H9 (cell line): ENCODE measurements at places on chromosomes 3 and 15. TPM values are rescaled to one million over a fixed set of nuclear protein-coding genes. Genes with fewer than 3 reads are reported as not detected.

The C2CD4B gene
- 0.13 and 0.22 TPM in 2 replicates for total RNA-seq

The TNNC1 gene
- total RNA-seq: 5.6 and 7.7 TPM in 2 replicates

The RBP2 gene
- not detected in 2 replicates for total RNA-seq

The TUSC7 gene
- not detected in 2 replicates for total RNA-seq

The SERPINI2 gene
- total RNA-seq: 0.22 TPM in 1 of 2 replicates, not detected in the other
